Activated CD8-positive, alpha-beta memory T cell treated with anti-CD3 and anti-CD28 coated beads for 1 hour (primary cell): ENCODE measurements at places on chromosomes 13 and 19.

DNA sequence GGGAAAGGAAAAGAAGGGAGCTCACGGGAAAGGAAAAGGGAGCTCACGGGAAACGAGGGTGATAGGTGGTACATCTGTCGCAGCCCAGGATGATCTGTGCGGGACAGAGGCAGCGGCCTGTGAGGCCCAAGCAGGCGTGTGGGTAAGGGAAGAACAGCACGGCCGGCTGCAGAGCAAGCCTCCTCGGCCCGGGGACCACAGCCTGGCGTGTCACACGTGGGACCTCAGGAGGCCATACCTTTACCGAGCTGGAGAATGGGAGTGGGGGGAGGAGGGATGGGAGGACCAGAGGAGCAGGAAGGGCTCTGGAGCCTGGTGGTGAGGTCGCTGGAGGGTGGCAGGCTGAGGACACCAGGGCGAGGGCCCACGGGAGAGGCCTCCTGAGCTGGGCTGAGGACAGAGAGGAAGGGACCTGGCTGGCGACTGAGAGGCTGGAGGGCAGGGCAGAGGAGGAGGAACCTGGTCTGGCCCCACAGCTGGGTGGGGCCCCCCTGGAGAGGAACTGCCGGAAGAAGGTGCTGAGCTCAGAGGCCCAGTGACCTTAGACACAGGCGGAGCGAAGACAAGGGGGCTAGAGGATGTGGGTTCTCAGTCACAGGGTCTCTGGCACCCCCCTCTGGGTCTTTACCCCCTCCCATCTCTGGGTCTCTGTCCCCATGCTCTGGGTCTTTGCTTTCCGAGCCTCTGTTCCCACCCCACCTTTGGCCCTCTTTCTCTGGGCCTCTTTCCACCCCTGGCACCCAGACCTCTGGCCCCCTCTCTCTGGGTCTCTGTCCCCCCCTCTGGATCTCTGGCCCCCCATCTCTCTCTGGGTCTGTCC, 2.9 kb upstream of the FTL start:
- no peak for DNase-seq

DNA sequence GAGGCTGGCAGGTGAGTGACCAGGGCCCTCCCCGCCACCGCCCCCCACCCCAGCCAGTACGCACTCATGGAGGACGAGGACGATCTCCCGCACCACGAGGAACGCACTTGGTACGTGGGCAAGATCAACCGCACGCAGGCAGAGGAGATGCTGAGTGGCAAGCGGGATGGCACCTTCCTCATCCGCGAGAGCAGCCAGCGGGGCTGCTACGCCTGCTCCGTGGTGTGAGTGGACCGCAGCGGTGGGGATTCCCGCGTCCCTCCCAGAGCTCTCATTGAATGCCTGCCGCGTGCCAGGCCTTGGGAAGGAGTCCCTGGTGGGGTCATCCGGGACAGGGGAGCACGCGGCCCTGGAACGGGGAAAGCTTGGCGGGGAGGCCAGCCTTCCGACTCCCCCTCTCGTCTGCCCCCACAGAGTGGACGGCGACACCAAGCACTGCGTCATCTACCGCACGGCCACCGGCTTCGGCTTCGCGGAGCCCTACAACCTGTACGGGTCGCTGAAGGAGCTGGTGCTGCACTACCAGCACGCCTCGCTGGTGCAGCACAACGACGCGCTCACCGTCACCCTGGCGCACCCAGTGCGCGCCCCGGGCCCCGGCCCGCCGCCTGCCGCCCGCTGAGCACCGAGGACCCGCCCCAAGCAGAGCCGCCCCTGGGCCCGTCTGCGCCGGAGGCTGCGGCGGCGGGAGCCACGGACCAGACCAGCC, 4.8 kb upstream of the IFI30 start:
- DNase-seq = no peak

GRCh38 chr19:19338082-19338481, 17.5 kb downstream of the MAU2 start:
- DNase-seq = no peak

DNA sequence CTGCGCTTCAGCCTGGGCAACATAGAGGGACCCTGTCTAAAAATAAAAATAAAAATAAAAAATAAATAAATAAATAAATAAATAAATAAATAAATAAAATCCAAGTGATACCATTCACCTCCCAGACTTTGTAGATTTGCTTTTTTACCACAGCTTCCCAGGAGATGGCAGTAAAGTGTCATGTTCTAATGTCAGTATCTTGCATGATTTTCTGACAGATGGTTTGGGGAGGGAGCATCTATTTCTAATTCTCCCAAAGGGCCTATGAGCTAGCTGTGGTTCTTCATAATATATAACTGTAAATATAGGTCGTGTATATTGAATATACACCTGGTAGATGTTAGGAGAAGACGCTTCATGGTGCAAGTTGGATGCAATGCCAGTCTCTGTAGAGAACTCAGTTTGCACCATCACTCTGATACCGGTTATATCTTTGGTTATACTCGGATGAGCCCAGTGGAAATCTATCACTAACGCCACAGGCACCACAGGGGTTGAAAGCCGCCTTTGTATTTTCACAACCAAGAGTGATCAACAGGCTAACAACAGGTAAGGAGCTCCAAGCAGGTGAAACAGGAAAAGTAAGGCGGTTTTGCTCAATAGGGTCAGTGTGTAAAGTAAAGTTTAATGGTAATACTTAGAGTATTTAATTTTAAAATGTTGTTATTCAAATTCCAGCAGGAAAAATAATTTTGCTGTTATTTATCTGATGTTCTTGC, 13.9 kb downstream of the APLP1 start:
- DNase-seq = no peak

GRCh38 chr19:28983430-28983829, 229.5 kb downstream of the UQCRFS1 start:
- no peak for DNase-seq

DNA sequence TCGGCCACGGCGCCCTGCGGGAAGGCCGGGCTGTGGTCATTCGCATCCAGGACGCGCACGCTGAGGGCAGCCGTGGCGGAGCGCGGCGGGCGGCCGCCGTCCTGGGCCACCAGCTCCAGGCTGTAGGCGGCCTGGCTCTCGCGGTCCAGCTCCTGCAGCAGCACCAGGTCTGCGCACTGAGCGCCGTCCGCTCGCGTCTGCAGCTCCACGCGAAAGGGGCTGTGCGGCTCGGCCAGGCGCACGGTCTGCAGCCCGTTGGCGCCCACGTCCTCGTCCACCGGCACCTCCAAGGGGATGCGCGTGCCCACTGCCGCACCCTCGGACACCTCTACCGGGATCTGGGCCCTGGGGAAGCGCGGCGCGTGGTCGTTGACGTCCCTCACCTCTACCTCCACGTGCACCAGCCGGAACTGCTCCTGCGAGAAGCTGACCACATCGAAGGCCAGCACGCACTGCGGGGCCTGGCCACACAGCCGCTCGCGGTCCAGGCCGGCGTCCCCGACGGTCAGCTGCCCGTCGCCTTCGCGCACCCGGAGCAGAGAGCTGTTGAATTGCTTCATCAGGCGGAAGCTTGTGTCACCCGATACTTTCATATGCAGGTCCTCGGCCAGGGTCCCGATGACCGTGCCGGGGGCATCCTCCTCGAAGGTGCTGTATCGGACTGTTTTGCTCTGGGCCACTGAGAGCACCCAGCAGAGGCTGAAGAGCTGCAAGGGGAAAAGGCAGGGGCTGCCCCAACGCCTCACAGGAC, 583 bp downstream of the PCDH8 start:
- DNase-seq = no peak

DNA sequence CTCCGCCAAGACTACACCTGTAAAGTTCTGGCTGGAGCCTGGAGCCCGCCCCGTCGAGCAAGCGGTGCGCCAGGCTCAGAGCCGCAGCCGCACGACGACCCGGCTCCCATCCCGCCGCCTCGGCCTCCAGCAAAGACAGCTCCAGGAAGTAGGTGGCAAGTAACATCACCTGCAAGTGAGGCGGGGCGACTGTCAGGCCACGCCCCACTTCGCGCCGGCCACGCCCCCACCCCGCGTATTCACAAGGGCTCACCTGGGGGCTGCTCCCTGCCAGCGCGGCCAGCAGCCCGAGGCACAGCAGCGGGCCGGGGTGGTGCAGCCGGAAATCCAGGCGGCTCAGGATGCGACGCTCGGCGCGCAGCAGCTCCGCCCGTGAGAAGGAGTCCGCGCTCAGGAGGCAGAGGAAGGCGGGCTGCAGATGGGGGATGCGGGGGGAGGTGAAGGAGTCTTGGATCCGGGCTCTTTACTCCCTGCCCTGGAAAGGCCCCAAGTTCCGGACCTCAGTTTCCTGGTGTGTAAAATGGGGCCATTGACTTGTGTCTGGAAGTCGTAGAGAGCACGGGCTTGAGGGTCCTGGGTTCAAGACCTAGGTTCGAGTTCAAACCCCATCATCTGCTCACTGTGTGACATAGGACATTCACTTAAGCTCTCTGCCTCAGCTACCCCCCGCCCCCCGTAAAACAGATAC, 3.2 kb downstream of the CCNP start:
- no peak for DNase-seq

- DNase-seq = no peak
Measured at GRCh38 chr19:49972841-49973240, 11.9 kb upstream of the SIGLEC11 start.

DNA sequence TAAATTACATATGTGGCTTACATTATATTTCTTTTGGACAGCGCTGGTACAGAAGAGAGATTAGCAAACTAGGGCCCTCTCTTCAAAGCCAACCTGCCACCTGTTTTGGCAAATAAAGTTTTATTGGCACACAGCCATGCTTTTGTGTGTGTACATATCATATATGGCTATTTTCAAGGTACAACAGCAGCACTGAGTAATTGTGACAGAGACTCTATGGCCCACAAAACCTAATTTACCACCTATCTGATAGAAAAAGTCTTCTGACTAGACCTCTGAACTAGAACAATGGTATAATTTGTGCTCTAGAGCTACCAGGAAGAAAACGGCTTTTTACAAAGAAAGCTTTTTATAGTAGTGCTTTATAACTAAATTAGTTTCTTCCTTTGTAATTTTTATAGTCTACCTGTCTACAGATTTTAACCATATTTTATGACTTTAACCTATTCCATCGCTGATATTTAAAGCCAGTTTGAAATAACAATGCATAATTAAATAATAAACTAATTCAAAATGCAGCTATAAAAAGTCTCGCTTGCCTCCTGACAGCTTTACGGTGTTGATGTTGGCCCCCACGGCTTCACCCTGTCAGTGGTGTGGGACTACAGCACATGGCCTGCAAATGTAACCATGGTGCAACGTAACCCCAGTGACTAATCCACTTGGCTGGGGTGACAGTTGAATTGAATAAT, 17.7 kb upstream of the DPY19L3 start:
- DNase-seq = no peak

GRCh38 chr13:42885325-42885724, 103.9 kb downstream of the FAM216B start:
- no peak for DNase-seq

- DNase-seq = no peak
Measured at GRCh38 chr19:51978882-51979281, 7.8 kb downstream of the ZNF350 start.

DNA sequence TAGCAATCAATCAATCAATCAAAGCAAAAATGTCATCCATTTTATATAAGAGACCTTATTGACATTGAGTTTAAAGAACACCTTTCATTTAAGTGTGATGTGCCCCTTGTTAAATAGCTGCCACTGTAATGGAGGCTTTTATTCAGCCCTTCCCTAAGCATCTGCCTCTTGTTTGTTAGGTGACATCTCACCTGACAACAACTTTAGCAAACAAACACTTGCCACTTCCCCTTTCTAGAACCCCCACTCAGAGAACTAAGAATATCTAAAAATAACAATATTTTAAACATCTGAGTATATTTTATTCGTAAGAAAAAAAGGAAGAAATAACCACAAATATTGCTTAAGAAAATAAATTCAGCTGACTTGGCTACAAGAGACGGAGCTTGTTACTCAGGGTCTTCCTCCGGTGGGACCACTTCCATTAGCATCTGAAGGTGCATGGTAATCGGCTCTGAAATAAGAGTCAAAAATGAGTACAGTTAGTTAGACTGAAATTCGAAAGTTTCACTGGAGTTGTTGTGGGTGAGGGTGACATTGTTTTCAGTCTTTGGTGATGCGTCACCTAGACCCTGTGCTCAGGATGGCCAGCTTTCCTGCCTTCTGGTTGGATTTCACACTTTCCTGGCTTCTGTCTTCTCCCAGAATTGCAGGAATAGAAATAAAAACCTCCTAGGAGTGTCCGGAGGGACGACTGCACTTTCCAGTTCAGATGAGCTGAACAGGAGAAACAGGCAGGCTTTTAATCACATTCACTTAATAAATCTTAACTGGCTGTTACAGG, 39.1 kb downstream of the SLC7A9 start:
- no peak for DNase-seq
